ENCODE measurements at places on chromosomes 1 and 21.

DNA sequence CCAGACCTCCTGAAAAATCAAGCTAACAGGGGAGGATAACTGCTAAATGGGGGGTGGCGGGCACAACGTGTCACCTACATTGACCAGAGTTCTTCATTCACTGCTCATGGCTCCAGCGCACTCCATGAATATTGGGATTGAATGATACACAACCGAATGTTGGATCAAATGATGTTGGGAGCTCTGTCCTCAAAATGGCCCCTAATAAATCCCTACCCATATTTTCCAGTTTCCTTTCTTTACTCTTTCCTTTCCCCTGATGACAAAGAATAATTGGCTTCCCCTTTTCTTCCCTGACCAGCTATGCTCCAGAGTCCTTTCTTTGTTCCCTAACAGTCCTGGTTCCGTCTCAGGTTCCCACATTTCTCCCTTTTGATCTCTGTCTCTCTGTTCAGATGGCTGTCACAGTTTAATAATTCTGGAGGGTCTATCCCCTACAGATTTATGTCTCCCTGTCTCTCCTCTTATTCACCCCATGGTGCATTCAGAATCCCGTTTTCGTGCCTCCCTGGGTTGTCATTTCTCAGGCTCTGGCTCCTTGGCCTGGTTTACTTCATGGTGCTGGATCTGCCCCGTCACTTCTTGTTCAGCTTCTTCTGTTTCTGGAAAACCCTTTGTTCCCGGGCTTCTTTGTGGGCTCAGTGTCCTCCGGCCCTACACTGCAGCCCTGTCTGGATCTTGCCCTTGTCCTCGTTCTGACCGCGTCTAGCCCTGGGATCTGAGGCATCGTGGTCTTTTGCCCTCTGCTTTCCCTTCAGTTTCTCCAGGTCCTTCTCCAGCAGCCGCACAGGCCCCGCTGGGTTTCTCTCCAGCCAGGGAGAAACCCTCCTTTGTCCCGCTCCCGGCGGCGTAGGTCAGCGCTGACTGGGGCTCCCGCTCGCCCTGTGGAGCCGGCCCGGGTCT lies 78.3 kb downstream of the NDUFS5 start:
- DNase-seq, result peak; percentile 30

DNA sequence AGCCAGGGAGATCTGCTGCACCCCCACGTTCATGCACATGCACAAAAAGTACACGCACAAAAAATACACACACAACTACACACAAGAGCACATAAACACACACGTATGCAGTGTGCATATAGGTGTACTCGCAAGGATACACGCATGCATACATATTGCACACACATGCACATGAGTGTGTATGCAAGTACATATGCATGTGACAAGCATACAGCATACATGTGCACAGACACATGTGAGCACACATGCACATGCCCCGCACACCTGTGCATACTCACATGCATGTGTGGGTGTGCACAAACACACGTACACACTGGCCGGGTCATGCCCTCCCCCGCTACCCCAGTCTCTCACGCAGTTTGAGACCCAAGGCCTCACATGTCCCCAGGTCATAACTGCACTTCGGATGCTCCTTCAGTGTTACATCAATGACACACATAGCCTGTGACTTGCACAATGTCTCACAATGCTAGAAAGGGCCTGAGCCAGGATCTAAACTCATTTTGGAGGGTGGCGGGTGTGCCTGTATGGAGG lies 52.6 kb downstream of the FOXO6 start:
- DNase-seq, result no peak

DNA sequence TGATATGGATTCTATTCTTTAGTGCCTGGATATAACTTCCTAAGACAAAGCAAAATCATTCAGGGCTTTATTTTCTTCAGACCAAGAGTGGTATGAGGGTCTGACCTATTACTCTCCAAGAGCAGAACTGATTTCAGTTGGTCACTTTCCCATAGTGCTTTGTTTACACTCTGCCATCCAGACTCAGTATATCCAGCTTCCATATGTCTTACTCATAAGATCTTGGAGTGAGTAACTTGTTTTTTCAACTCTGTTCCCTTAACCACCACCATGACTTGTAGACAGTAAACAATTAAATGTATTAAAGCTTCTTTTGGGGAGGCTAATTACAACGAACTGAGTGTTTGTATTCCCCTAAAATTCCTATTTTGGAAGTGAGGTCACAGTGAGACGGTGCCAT lies 83.4 kb downstream of the USP24 start:
- DNase-seq, result no peak

- no peak for DNase-seq
Observed at GRCh38 chr1:60262701-60263100, 189.1 kb upstream of the C1orf87 start.

DNA sequence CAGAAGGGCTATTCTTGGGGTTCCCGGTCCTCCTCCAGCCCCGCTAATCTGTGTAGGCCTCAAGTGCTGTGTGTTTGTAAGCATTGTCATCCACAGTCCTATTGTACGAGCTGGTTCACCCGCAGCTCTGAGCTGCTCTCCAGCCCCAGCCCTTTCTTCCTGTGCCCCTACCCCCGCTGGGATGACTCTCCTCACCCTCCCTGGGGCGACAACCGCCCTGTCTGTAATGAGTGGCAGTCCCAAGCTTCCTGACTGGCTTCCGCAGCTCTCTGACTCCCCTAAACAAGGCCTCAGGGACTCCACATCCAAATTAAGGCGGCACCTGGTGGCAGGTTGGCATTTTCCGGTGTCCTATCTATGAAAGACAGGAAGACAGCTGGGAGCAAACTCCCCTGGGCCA lies 45.8 kb downstream of the TFF3 start:
- no peak for DNase-seq

GRCh38 chr1:26537951-26538352 lies 8.4 kb downstream of the RPS6KA1 start:
- DNase-seq, result no peak

DNA sequence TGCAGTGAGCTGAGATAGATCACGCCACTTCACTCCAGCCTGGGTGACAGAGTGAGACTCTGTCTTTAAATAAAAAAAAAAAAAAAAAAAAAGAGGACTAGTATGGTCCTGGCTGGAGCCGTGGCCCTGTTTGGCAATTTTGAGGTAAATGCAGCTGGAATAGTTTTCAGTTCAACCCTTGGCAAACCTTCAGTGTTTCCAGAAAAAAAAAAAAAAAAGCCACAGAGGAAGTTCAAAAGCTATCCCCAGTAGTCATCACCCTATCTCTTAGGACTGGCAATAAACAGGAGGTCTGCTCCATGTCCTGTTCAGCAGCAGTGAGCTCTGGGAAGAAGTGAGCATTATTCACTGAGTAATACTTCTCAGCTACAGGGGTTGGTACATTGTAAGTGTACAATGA lies 56.8 kb upstream of the ERRFI1 start:
- DNase-seq, result no peak

- DNase-seq, result no peak
Observed at GRCh38 chr1:29753244-29753643, 516.9 kb downstream of the PTPRU start.

GRCh38 chr1:107545056-107545577 lies 404.3 kb downstream of the NTNG1 start:
- no peak for DNase-seq

DNA sequence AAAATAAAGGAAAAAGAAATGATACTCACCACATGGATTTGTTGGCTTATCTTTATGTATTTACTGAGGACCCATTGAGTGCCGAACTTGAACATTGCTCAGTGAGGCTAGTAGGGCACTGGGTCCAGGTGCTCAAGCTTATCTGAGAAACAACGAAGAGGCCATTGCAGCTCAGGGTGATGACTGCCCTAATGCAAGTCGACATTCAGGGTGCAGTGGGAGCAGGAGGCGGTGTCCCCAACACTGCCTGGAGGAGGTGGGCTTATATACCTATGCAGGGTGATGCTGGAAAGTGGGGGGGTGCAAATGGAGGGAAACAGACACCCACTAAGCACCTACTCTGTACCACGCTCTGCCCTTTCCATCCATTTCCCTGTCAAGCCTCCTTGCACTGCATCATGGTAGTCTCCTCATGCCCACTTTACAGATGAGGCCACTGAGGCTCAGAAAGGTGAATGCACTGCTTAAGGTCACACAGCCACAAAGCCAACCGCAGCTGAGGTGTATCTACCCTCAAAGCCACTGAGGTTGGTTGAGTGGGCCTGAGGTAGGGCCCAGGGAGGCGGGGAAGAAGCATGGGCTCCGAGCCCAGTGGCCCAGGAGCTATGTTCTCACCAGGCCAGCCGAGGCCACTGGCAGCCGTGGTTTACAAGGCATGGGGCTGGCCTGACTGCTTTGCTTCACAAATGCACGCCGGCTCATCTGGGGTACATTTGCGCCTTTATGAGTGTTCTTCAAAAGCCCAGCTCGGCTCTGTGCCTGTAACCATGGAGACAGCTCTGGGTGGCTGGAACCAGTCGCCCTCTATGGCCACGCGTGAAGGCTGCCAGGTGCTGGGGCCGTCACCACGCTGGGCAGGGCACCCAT lies 103.8 kb downstream of the EPHB2 start:
- DNase-seq, result no peak

Measured in H54 (cell line).